NCI-H226 (cell line): ENCODE measurements at places on chromosomes 5 and 9.

DNA sequence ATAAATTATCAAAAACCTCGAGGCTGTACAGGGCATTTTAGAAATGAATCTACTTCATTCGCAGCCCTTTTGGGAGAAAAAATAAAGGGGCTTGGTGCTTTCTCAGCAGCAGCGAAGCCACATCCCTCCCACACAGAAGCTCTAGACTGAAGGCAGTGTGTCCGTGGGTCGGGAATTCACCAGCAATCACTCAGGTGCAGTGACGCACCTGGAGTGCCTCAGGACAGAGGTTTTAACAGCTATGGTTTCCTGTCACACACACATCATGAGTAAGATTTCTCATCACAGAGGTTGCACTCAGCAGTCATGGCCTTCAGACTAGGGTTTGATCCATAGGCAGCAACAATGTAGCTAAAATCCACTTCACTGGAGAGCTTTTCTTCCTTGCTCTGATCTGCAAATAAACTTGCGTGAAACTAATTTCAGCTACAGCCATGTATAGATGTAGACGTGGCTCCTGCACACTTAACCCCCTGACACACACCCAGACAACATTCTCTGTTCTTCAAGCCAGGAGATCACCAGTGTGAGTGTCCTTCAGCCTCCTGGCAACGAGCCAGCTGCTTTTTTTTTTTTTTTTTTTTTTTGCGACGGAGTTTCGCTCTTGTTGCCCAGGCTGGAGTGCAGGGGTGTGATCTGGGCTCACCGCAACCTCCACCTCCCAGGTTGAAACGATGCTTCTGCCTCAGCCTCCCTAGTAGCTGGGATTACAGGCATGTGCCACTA, 34.8 kb downstream of the DYNC2I2 start:
- DNase-seq, result no peak

GRCh38 chr5:141615991-141616720, 2.6 kb downstream of the DIAPH1 start:
- DNase-seq, result no peak

DNA sequence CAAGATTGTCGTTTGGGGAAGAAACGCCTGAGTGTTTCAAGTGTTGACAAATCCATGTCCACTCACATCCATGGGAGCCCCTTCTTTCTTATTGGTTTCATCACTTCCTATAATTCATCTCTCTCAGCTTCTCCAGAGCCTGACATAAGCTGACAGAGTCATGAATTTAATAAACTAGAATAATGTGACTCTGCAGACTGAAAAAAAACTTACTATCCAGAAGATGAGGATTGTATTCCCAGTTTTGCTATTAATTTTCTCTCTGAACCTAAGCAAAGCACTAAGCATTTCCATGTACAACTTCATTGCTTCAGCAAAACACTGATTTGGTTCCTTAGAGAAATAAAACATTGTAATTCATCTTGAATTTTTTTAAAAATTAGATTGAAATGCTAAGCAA, 691.8 kb downstream of the MTRR start:
- no peak for DNase-seq

- DNase-seq, result no peak
Measured at GRCh38 chr5:151317871-151318270, 14.3 kb upstream of the SLC36A3 start.
